ENCODE measurements at places on chromosomes 12 and 14. TPM values are rescaled to one million over a fixed set of nuclear protein-coding genes. Genes with fewer than 3 reads are reported as not detected.

GRCh38 chr14:100144996-100145646, 14.3 kb downstream of the DEGS2 start:
- DNase-seq = no peak

DNA sequence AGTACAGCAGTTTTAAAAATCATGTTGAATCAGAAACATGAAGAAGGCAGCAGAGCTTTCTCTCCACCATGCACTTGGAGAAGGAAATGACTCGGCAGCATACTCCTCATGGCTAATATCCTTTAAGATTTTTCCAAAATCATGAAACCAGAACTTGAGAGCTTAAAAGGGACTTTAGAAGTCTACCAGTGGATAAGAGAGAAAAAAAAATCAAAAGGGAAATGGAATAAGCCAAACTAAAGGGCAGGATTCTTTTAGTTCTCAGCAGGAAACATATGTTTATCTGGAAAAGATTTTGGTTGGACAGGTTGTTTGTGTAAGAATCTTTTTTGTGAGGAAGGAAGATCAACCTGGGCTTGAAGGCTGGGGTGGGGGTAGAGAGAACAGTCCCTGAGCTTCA, 111.8 kb downstream of the PRKCH start:
- DNase-seq = no peak

DNA sequence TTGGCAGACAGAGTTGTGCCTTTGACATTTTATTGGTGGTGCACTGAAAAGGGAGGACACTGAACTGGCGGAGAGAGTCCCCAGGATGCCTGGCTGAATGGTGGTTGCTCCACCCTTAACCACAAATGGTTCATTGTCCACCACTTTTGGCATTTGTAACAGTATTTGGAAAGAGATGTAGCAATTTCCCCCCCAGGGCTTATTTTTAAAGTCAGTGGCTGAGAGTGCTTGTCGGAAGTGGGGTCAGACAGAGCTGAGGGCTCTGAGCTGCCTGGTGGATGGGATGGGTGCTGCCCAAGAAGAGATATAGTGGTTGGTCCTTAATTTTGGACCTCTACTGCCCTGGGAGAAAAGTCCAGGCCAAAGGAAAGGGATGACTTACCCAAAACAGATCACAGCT, 31.5 kb upstream of the FGF6 start:
- DNase-seq = no peak

Gene COX8C
- total RNA-seq = not detected

Gene STAT2
- 97.3 TPM for total RNA-seq

Gene G2E3
- 23.9 TPM for total RNA-seq

Data from endothelial cell (in vitro differentiated cells).